Occipital lobe (tissue), 3 donors: ENCODE measurements at places on chromosomes 5 and 9.

- DNase-seq, result no peak
These were observed 17.4 kb upstream of the NIM1K start for GRCh38 chr5:43174586-43174985.

- DNase-seq, result no peak
These were observed 12.8 kb downstream of the PTAR1 start for GRCh38 chr9:69746859-69747560.

DNA sequence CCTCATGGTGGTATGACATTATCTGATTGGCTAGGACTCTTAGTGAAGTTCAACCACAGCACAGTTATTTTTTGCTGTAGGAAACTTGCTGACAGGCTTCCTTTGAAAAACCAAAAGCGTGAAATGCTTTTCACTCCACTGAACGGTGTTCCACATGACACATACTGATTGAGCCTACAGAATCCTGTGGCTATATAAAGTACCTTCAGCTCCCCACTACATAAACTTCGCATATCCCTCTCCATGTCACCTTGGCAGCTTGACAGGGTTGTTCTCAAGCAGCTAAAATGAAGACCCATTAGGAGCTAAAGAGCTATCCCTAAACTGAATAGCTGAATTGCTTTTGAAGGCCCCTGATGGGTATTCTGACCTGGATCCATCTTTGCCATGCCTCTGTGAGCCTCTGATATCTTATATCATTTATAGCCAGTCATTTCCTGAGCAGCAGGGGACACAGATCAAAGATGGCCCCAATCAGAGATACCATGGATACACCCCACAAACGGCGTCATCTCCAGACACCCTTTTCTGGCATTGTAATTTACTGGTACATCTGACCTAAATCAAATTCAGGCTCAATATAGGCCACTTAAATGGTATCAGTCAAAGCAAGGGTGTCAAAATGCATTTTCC is 91.5 kb downstream of the APBA1 start:
- no peak for DNase-seq

GRCh38 chr5:137802282-137803210 is 48.4 kb upstream of the HNRNPA0 start:
- DNase-seq, result no peak

- no peak for DNase-seq
These were observed 8.2 kb upstream of the AHRR start for GRCh38 chr5:313265-313664.

- DNase-seq, result no peak
These were observed 25.8 kb downstream of the LYSMD3 start for GRCh38 chr5:90503596-90503995.

- DNase-seq, result no peak
These were observed 15.8 kb upstream of the TMED9 start for GRCh38 chr5:177576169-177576568.

DNA sequence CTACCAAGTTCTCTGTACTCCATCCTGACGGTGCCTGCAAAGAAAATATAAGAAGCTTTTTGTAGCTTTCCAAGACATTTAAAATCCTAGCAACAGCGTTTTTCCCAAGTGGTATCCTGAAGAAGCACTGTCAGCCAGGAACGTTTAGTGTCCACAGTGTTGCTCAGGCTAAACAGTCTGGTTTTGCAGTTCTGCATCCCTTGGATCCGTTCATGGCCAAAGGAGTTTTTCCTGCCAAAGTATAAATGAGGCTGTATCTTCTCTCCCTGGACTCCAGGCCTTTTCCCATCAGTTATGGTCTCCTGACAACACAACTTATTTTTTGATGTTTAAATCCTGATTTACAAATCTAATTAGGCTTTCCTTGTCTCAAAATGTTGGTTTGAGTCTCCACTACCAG is 925.8 kb downstream of the TLE1 start:
- DNase-seq, result no peak

DNA sequence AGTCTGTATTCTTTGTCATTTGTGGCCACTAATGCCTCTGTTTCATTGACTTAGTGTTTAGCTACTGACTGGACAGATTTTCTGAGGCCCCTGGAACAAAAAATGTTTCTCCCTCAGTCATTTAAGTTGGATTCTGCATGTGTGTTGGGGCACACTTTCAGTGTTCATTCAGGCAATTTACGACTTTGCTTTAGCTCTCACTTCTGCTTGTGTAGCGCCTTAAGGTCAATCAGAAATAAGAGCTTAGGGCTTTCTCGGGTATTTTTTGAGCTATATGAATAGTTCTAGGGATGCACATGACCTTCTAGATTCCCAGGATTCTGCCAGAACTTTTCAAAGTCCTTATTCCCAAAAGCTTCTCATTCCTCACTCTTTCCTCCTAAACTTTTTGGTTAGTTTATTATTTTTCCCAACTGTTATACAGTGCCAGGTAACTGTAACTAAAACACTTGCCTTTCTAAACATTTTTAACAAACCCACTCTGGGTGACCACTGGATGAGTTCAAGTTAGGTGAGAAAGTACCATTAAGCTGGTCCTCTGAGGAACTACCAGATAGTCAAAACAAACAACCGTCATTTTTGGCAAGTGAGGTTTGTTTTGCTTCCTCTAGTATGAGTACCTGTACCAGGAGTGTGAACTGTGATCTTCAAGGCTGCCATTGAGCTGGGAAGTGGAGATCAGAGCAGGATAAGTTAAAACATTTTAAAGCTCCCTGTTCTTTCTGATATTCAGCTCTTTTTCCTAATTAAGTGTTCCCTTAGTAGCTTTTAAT is 571.3 kb upstream of the TLE4 start:
- DNase-seq, result no peak

DNA sequence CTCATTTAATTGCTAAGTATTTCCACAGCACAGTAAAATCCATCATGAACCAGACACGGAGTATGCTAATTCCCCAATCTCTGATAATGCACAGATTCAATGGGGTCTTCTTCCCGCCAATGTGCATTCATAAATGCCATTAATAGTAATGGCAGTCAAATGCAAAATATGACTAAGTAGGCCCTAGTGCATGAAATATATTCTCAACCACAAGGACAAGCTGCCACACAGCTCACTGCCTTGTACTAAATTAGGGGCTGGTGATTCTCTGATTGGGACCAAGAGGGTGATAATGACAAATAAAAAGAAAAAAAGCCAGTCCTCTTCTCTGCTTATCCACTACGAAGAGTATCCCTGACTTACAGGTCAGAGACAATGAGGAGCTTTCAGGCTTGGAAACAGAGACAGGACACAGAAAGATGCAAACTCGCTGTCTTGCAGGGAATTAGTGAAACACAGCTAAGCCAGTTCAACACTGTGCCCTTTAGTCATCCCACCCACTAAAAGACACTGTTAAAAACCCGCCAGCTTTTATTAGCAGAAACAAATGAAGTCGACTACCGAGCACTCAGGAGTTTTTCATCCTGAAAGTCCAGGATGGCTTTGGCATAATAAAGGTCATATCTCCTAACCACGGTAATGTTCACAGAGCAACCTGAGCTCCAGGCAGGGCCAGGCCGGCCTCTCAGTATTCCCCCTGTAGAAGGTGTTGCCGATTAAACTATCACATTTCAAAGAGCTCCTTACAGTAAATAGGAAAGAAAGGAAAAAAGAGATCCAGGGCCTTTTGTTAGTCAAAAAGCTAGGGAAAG is 148.1 kb downstream of the EBF1 start:
- DNase-seq, result no peak

GRCh38 chr9:132590037-132590317 is 7.6 kb downstream of the BARHL1 start:
- DNase-seq, result no peak
